ENCODE measurements at places on chromosomes 5 and 9.
A peak's percentile ranks its signal among the peaks of the same experiment; 100 is the strongest.

- DNase-seq = no peak
Observed at GRCh38 chr5:33755231-33755630, 136.6 kb downstream of the ADAMTS12 start.

DNA sequence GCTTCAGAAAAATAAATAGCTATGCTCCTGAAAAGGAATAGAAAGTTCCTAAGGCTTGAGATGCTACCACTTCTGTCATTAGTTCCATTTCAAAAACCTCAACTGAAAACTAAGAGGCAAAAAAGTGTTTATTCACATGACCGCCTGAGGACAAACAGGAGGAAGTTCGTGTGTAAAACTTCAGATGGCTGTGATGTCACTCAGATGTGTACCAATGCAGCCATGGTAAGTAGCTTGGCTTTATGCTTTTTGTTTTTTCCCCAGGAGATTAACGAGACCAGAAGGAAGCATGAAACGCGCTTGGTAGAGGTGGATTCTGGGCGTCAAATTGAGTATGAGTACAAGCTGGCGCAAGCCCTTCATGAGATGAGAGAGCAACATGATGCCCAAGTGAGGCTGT is 33.0 kb downstream of the LMNB1 start:
- DNase-seq = no peak

DNA sequence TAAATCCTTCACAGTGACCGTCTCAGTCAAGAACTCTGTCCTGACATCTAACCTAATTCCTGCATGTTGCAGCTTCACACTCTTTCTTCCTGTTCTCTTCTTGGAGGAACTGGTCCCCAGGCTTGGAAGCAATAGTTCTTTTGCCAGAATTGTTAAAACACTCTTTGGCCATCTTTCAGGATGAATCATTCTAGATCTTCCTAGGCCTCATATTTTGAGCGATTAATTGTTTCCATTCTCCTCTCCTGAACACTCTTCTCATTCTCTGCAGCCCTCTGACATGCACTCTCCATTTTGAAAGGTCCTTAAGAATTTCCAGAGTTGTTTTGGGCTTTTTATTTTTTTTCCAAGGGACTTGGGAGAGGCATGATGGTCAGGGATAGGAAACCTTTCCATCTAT is 85.8 kb downstream of the FAM114A2 start:
- no peak for DNase-seq

- DNase-seq = no peak
Observed at GRCh38 chr5:150429410-150429873, 16.7 kb upstream of the CD74 start.

DNA sequence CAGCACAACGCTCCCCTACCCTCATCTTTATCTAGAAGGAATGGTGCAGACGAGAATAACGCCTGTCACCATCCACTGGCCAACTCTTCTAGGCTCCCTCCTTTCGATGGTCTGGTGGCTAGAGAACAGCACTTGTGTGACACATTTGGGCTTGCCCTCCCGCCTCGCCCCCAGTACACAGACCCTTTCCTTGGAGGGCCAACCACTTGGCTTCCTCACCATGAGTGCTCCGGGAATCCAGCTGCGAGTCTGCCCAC is 1.4 kb downstream of the GNAQ start:
- no peak for DNase-seq

DNA sequence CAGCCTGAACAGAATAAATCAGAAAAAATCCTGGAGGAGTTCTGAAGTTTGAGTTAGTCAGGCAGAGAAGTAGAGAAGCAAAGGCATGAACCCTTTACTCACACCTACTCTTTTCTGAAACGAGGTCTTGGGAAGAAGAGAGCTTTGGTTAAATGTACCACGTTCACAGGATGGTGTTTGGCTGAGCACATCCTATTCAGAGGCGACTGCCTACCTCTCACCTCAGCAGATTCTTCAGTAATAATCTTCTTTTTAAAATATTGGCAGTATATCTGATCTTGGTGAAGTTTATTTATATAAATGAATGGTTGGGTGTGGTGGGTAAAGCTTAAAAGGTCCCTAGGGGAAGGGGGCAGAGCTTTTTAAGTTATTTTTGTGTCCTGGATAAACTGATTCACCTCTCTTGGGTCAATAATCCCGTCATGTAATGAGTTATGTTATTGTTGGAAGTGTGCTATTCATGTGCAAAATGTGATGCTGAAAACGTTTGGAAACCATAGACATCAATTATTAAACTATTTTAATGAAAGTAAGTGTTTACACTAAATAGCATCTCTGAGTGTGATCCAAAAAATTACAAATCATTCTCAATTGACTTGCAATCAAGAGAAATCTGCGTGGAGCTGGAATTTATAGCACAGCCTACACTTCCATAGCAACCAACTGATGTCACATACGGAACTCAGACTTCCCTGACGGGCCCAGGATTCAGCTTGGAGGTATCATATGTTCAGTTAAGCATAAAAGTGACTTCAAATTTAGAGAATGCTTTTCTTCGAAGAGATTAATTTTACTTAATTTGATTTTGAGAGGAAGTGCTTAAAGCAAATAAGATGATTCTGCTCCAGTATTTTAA is 94.3 kb upstream of the EQTN start:
- no peak for DNase-seq

- no peak for DNase-seq
Observed at GRCh38 chr9:69176471-69177171, 2.5 kb downstream of the TJP2 start.

- no peak for DNase-seq
Observed at GRCh38 chr5:121550989-121551388, 300.7 kb upstream of the FTMT start.

GRCh38 chr5:53456366-53456765 is 24.1 kb upstream of the FST start:
- no peak for DNase-seq

DNA sequence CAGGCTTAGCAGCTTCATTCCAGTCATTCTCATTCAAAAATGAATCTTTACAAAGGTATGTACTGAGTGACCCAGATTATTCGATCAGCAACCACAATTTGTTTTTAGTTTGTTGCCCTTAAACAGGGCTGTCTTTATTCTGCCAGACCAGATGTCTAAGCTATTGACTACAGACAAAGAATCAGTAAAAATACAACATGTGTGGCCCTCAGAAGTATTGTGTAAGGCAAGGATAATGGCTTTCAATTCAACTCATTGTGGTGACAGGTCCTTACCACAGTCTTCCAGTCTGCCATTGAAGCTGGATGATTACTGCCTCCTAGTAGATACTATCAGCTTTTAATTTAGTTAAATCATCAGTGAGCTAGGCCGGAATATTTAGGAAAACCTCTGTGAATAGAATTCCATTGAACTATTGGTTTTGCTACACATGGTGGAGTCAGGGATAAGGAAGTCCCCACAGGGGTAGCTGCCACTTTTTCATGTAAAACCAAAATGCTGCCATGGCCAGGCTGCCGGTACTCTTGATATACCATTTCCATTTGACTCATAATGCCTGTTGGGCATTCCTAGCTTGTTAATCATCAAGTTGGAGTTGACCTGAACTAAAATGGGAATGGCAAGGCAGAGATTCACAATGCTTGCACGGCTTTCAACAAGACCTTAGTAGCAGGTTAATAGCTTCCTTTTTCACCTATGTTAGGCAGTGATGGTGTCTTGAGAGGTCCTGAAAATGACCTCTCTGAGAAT is 175.6 kb downstream of the MEF2C start:
- DNase-seq = no peak

GRCh38 chr5:159175547-159175946 is 33.8 kb downstream of the RNF145 start:
- no peak for DNase-seq

GRCh38 chr9:99391937-99392594 is 170.0 kb downstream of the SEC61B start:
- no peak for DNase-seq

DNA sequence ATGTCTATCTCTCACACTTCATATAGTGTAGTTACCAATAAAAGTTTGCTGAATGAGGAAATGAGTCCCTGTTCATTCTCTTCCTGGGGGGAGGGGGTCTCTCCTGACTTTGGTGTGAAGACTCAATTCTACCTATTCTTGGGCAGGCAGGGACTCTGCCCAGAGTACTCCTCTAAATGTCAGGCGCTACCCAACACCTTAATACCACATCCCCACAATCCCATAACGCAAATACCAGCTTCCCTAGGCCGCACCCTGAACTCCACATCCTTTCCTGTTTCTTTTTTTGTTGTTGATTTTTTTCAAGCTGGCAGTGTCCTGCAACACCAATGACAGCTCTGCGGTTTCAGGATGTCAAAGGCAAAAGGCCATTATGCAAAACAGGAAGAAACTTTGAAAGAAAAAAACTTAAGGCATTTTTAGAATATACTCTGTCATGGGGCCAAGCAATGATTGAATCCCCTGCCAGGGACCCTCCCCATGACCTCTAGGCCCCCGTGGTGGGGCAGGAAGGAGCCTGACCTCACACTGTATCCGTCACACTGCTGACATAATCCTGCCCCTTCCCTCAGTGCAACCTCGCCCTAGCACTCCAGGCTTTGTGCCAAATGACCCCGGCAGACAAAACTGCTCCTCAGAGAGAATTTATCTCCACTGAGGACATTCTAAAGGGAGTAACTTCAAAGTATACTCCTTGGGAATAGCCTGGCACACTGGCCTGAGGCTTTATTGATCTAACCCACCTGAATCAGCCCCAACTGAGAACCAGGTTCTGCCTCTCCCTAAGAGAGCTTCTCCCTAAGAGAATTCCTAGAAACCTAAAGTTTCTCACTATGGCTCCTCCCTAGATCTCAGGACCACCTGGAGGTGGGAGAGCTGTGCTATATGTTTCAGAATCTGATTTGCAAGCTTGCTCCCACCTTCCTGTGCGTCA is 8.0 kb downstream of the B4GALT1 start:
- DNase-seq = no peak

GRCh38 chr5:172690258-172691075 is 49.4 kb downstream of the NEURL1B start:
- DNase-seq = peak; percentile 16

DNA sequence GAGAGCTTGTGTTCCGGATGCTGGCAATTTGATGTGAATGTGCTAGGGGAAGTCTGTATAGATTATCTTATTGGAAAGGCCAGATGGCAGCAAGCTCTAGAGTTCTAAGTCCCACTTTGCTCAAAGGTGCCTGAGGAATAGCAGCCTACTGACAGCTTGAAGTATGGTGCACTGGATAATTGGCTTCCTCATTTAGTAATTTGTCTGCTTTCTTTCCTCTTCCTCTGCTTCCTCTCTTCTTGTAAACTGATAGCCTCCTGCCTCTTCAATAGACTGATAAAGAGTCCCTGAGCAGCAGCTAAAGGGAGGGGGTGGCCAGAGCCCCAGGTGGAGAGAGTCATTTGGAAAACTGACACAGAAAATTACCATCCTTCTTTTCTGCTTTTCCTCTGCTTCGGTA is 177.3 kb downstream of the FGF1 start:
- no peak for DNase-seq

GRCh38 chr5:62506659-62507460 is 71.8 kb upstream of the LRRC70 start:
- no peak for DNase-seq

GRCh38 chr5:112931473-112931872 is 9.4 kb upstream of the REEP5 start:
- DNase-seq = no peak

DNA sequence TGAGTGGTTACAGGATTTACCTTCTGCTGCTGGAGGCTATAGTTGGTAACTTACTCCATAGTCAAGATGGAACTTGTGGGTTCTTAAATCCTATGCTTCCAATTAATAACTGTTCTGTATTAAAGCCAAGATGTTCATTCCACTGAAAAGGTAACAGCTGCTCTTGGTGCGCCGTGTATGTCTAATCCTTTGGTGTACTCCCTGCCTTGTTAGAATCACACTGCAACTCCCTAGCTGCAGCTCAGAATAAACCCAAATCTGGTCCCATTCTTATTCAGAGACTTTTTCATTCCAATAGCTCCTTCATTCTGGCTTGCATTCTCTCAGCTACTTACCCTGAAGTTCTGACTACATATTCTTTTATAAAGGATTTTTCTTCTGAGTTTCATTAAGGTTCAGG is 1355.5 kb downstream of the MAT2B start:
- no peak for DNase-seq

GRCh38 chr5:4036861-4037260 is 441.2 kb downstream of the IRX1 start:
- DNase-seq = no peak

GRCh38 chr5:55308254-55308836 is 556 bp downstream of the MTREX start:
- DNase-seq = peak; percentile 33

DNA sequence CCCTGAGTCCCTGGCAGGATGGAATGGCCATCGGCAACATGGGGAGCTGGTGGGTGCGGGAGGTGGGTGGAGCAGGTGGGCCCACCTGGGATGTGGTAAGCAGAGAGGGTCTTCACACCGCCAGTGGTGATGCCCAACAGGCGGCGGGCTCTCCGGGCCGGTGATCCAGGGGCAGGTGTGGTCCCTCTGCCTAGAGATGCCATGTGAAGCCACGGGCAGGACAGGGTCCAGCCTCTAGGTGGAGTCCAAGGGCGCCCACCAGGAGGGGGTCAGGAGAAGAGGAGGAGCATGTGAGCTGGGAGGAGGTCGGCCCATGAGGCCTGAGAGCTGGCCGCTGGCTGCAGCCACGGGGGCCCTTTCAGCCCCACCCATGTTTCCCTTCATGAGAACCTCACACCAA is 221.1 kb downstream of the FANCC start:
- peak; percentile 69 for DNase-seq

- no peak for DNase-seq
Observed at GRCh38 chr5:121024416-121025311, 560.6 kb downstream of the PRR16 start.

- DNase-seq = no peak
Observed at GRCh38 chr9:106069241-106069640, 374.9 kb downstream of the TMEM38B start.

DNA sequence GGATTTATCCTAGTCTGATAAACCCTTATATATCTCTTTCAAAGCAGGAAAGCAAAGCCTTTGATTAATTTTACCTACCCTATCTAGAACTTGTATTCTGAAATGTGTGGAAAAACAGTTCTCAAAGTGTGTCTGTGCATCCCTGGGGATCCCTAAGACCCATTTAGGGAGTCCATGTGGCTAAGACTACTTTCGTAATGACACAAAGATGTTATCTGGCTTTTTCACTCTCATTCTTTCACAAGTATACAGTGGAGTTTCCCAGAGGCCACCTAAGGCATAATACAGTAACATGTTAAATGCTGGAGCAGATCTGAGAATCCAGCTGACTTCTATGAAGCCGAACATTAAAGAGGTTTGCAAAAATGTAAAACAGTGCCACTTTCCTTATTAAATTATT is 54.3 kb upstream of the TNFSF15 start:
- no peak for DNase-seq

- DNase-seq = no peak
Observed at GRCh38 chr9:86983249-86983619, 35.9 kb upstream of the GAS1 start.

- DNase-seq = no peak
Observed at GRCh38 chr5:87298692-87299362, 31.1 kb downstream of the RASA1 start.
